Stimulated activated CD8-positive, alpha-beta memory T cell treated with anti-CD3 and anti-CD28 coated beads, Interleukin-12 subunit alpha, Interleukin-12 subunit beta, amount 100 ng/mL, for 4 hours (primary cell): ENCODE measurements at places on chromosomes 7 and 10.

GRCh38 chr10:93991114-93991513 lies 2.6 kb upstream of the PLCE1 start:
- DNase-seq, result no peak

DNA sequence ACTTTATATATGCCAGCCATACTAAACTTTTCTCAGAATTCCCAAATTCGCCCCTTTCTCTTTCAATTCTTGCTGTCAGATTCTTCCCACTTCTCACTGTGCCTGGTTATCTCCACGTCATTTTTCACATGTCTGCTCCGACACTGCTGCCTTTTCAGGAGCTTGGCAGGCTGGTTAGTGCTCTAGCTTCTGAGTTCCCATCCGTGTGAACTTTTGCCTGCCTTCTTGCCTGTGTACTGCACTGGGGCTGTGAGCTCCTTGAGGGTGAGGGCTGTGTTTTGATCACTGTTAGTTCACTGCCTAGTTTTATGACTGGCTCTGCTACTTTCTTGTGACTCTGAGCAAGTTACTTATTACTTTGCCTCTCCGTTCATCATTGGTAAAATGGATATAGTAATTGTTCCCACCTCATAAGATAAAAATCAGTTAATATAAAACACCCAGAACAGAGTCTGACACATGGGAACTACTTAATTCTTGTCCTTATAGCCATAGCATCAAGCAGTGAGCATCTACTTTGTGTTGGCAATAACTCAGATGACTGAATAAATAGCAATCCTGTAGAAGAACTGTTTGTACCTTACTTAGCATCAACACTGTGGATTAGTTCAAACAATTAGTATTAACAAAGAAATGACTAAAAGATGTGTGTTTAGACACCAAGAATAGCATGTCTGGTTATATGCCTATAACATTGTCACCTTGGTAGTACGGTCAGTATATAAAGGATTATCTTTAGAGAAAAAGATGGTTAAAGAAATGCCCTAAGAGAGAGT lies 5.5 kb downstream of the GSTO1 start:
- no peak for DNase-seq

DNA sequence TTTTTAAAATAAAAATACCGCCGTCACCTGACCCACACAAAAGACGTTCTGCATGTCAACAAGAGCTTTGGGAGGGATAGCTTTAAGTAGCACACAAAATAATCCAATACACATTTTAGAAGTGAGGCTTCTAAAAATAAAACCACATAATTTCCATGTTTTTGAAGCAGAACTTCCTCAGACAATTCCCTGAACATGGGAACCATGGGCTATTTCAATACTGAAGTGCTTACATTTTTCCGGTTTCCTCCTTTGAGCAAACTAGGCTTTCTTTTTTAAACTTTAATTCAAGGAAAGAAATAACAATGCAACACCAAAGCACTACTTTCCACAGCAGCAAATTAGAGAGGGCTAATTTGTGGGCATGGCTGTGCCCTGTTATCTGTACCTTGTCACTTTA lies 59.9 kb downstream of the ELMO1 start:
- no peak for DNase-seq

- no peak for DNase-seq
These were observed 10.5 kb downstream of the PLXDC2 start for GRCh38 chr10:19826712-19827111.

DNA sequence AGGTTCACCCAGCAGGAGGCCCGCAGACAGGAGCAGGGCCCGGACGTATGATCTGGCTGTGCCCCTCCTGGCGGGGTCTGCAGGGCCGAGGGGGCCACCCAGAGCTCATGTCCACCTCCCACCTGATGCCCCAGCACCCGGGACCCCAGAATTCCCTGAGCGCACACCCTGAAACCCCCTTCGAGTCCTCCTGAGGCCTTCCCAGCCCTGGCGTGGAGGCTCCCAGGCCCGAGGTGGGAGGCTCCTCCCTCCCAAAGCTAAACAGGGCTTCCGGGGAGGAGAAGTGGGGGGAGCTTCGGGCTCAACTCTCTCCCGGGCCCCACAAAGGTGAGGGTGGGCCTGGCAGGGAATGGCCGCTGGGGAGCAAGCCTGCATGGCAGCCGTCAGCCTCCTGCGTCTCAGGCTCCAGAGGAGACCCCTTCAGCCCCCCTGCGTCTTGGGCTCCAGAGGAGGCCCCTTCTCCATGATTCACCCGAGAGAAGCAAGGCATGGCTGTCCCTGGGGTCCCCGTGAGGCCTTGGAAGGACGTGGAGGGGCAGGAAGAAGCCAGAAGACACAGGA lies 30.2 kb downstream of the MICALL2 start:
- no peak for DNase-seq

DNA sequence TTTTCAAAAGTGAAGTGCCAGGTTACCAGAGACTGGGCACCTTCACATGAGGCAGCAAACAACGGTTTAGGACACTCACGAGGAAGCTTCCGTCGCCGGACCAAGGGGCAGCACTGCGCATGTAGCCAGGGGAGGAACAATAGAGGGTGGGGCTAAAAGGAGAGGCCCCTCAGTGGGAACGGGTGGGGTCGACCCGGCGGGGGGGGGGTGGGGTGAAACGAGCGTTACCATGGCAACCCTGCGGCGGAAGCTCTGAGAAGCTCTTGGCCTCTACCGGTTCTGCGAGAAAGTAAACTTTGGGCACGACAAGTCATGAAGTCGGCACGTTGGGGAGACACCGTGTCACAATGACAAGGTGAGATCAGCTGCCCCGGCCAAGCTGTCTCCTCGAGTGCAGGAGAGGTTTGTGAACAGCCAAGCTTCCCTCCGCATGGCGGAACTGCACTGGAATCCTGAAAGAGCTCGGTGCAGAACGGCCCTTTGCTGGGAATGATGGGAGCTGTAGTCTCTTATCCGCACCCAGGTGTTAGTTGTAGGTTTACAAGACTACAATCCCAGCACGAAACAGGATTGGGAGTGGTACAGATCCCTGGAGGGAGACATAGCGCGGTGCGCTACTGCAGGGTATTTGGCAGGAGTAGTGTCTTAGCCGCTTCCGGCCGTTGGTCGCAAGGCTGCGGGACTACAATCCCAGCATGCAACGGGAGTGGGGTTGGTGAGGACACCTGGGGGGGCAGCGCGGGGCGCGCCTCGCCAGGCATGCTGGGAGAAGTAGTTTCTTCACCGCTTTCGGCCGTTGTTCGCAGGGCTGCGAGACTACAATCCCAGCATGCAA lies 72.8 kb upstream of the ZNF722 start:
- DNase-seq, result peak; percentile 82

- no peak for DNase-seq
These were observed 170.5 kb downstream of the C1GALT1 start for GRCh38 chr7:7352845-7353244.

GRCh38 chr7:142690554-142691182 lies 58.6 kb upstream of the PRSS1 start:
- no peak for DNase-seq

DNA sequence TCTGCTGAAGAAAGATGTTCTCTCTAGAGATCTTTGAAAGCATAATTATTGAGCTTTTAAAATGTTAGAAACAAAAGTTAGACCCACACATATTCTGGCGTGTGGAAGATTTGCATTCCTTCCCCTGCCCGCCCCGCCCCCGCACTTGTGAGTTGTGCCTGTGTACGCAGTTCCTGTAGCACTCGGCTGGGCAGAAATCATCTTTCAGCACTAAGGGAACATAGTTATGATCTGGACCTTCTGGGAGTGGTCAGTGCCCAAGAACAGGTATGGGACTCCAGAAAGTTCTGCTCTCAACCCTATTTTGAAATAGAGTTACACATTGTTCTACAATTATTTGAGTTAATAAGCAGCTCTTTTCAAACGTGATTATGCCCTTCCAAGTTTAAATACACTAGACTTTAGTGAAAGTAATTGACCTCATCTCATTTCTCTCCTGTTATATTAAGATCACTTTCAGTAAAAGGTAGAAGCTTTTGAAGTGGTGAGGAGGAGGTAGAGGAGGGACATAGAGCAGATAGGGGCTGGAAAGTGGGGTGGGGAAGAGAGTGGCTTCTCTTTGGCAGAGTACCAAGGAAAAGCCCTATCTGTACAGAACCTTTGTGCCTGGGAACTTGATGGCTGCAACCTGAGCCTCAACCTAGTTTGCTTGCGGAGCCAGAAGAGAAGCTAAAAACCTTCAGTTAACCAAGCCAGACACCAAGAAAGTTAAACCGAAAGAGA lies 5.7 kb downstream of the BLVRA start:
- DNase-seq, result no peak

- DNase-seq, result no peak
These were observed 3.1 kb downstream of the RGS10 start for GRCh38 chr10:119539359-119539825.

- DNase-seq, result no peak
These were observed 125.2 kb upstream of the RET start for GRCh38 chr10:42951486-42952251.

GRCh38 chr10:71431239-71432100 lies 34.8 kb downstream of the CDH23 start:
- DNase-seq, result no peak

DNA sequence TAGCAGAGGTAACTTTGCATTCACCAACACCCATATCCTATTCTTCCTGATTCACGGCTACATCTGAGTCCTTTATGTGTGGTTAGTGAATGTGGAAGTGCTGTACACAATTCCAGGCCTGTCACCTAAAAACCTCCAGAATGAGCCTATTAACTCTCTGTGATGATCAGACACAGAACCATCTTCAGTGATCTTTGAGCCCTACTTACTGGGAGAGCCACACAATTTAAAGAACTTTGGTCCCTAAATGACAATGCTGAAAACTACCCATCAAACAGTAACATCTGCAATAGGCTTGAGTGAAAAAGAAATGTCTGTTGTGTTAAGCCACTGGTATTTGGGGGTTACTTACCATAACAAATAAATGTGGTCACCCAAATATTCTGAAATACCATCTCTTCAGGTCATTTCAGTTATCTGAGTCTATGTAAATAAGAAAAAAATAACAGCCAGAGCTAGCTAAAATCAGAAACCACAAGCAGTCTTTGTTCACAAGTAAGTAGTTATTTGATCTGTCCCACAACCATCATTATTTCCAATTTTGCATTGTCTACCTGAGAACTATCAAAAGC lies 145.7 kb downstream of the HGF start:
- DNase-seq, result no peak
